ENCODE measurements at places on chromosomes 2 and 18.

DNA sequence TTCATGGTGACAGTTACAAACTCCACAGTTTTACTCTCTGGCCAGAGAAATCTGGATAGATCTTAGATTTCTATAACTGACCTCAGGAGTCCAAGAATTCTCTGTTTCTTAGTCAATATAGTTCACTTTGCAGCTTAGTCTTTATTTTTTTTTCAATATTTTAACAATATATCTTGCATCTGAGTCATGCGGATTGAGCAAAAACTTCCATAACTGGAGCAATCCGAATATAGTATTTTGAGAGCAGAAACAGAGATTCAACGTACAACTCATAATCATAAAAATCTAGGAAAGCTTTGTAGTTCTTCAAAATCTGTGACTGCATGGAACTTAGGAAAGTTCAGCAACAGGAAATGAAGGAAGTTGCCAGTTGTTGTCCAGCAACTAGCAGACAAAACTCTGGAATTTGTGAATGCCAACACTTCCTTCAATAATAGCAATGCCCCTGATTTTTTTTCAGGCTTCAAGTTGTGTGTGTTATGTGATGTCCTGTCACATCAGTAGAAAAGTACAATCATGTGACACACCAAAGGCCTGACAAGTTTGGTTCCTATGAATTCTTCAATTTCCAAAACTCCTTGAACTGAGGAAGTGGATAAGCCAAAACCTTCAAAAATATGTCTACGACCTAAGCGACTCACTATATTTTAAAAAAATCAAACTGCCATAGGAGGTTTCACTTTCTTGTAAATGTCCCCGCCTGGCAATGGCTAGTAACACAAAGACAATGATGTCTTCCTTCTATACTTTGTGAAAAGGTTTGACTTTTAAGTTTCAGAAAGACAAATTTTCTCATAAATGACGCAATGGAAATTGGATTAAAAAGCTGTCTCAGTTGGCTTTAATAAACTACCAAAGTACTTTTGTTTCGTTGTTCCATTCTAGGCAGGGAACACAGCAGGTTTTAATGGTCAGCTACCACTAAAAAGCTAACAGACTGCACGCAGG is 510.6 kb downstream of the ERBB4 start:
- DNase-seq: no peak

- no peak for DNase-seq
Measured at GRCh38 chr2:5885451-5886173, 193.4 kb downstream of the SOX11 start.

DNA sequence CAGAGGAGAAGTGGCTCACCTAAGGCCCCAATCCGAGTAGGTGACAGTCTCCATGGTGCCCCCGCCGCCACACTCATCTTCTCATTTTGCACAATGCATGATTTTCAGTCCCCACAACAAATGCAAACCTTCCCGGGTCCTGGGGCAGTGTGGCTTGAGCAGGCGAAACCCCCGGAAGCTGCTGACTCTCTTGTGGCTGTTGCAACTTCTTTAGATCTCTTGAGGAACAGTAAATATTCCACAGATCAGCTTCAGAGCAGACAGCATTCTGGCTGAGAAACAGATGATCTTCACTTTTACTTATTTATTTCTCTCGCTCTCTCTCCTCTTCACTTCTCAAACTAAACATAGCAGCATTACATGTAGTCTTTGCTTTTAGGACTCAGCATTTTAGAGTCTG is 51.9 kb downstream of the ASAP2 start:
- no peak for DNase-seq

DNA sequence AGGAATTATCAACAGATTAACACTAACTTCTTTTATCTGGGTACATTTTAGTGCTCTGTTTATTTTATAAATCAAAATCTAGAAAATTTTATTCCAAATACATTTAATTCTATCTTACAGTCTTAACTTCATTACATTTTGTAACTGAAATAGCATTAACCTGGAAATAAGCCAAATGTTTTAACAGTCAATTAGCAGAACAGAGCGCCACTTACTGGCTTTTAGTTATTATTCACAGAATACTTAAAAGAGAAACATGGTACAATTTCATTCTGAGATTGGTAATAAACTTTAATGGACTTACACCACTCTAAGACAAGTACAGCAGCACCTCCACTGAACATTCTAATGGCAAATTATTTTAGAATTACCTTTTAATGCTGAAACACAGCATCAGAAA is 38.6 kb downstream of the SS18 start:
- no peak for DNase-seq

DNA sequence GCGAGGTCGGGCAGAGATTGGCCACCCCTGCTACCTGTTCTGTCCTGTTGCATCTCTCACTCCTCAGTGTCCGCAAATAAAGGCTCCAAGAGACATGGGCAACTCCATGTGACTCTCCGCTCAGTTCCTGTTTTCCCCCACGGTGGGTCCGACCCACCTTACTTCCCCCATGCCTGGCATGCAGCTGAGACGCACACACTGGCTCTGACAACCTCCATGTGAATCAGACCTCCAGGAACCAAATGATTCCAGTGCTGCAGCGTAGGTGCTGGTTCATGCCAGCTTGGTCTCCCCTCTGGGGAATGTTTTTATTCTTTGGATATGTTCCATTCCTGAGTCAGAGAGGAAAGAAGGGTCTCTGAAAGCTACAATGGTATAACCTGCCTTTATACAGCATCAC is 221.5 kb downstream of the SH3RF3 start:
- DNase-seq: no peak

- no peak for DNase-seq
Measured at GRCh38 chr2:34332813-34333212, 733.7 kb upstream of the FAM98A start.

DNA sequence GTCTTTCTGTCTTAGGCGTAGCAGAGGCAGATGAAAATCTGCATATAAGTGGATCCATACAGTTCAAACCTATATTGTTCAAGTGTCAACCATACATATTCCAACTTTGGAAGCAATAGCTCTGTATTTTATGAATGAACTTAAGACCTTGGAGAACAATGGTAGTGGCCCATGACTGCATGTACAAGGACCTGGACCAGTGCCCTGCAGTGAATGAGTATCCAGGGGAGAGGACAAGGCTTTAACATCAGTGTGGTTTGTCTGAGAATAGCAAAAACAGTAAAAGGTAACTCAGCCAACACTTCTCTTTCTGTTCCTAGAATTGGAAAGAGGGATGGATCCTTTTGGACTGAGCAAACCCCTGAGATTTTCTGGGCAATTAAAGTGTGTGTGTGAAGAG is 230.8 kb upstream of the LINC00305 start:
- no peak for DNase-seq

DNA sequence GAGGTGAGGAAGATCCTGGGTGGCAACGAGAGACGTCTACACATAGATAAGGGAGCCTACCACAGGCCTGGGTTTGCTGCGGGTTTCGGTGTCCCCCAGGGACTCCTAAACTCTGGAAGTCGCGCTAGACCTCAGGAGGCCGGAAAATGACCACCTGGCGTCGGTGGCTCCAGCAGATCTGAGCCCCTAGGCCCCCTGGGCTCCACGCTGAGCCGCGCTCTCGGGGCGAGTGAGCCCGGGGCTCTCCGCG is 987 bp upstream of the DLX1 start:
- no peak for DNase-seq

DNA sequence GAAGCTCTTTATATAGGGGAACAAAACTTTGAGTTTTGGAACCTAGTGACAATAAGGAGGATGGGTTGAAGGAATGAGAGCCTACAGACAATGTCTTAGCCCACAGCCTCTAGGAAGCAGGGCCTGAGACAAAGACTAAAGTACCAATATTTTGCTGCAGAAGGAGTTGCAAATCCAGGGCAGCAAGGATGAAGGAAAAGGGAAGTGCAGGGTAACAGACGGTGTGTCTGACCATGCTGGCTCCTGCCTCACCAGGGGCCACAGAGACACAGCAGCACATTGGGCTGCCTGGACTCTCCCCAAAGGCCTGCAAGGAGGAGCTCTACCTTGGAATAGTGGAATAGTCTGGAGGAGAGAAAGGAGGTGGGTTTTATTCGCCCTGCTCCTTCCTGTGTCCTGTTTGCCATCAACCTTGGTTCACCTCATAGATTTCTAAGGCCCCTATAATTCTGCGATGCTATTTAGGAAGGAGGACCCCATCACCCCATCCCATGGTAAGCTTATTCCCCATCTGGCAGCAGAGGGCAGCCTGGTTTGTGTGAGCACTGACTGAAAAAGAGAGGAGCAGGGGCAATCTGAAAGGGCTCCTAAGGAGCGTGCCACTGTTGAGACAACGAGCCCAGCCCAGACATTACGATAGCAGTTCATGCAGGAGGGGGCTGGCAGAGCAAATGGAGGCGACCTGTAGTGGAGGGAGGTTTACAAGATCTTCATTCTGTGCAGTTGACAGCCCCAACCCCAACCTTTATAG is 143.4 kb downstream of the MGAT5 start:
- no peak for DNase-seq

DNA sequence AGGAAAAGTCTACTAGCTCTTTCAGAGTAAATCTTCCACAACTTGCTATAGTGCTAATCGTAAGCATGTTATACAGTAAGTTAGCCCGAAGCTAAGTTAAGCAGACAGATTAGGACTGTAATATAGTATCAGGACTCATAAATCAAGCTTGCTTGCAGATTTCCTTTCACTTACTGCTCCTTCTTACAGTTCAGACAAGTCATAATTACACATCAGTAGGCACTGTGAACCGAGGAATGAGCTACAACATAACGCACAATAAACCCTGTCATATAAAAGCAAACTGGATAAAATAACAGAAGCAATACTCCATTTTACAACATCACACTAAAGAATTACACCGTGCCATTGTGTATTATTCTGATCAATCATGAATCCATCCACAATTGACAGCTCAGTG is 832.6 kb upstream of the ZEB2 start:
- no peak for DNase-seq

DNA sequence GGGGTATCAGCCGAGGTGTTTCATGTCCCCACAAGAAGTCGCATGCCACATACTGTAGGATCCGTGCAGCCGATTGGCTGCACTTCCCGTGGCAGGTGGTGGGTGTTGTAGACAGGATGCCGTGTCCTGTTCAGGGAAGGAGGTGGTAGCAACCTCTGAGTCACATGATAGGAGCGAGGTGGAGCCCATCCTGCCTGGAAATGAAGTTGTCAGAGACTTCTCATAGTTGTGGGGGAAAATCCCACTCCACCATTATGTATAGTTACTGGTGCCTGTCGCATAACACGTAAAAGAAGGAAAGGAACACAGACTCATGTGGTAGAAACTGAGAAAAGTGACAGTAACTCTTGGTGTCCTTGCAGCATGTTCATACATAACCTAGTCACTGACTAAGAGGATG is 91.4 kb upstream of the IL1R2 start:
- no peak for DNase-seq

DNA sequence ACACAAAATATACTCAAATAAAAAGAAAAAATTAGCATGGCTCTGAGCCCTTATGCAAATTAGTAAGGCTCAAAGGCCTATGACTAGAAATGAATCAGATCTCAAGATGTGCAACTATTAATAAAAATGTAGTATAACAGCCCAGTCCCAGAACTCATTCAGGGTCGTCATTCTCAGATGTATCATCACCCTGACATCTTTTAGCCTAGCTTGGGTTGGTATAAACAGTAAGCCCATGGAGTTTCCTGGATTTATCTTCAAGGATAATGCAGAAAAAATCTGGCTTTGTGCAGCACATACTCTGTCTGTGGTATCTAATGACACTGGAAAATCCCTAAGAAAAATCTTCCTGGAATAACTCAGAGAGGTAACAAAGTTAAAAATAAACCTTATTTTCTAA is 239.3 kb downstream of the ZNF385B start:
- DNase-seq: no peak

- no peak for DNase-seq
Measured at GRCh38 chr2:11571170-11571569, 37.3 kb downstream of the GREB1 start.

Measured in stimulated activated CD8-positive, alpha-beta memory T cell treated with anti-CD3 and anti-CD28 coated beads, Interleukin-4, amount 100 ng/mL, for 1 hour (primary cell).